EH (cell line): ENCODE measurements at places on chromosomes 2 and 18.
A peak's percentile ranks its signal among the peaks of the same experiment; 100 is the strongest.

DNA sequence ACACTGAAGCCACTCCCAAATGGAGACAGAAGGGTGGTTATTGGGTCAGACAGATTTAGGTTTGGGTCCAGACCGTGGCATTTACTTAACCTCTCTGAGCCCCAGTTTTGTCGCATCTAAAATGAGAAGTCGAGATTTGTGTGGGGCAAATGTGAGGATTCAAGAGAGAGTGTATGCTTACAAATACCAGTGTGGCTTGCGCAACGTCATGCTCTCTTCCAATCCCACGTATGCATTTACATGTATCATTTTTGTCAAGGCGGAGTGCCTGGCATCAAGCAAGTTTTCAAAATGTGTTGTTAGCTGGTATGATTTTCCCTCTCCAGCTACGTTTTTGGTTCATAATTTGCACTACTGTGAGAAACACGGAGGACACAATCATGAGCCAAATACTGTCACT, 197.9 kb downstream of the EPHA4 start:
- no peak for DNase-seq

GRCh38 chr18:23141104-23141999, 6.1 kb downstream of the CABLES1 start:
- DNase-seq = peak; percentile 30

DNA sequence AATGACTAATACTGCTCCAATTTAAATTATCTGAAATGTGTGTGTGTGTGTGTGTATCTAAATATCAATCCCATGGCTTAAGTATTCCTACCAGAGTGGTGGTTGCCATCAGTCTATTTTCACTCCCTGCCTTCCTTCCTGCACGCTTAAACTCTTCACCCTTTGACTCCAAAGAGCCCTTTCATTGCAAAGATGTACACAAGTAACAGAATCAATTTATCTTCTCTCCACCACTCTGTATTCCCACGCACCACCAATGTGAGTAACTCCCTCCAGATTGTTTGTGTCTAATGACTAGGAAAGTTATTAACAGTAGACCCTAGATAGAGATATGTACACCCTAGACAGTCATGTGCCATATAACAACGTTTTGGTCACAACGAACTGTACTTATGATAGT, 42.8 kb downstream of the ARL6IP6 start:
- DNase-seq = no peak

GRCh38 chr2:238069021-238069709, 8.4 kb downstream of the SCLY start:
- no peak for DNase-seq

GRCh38 chr2:178271629-178272333, 77.5 kb downstream of the OSBPL6 start:
- peak; percentile 22 for DNase-seq

DNA sequence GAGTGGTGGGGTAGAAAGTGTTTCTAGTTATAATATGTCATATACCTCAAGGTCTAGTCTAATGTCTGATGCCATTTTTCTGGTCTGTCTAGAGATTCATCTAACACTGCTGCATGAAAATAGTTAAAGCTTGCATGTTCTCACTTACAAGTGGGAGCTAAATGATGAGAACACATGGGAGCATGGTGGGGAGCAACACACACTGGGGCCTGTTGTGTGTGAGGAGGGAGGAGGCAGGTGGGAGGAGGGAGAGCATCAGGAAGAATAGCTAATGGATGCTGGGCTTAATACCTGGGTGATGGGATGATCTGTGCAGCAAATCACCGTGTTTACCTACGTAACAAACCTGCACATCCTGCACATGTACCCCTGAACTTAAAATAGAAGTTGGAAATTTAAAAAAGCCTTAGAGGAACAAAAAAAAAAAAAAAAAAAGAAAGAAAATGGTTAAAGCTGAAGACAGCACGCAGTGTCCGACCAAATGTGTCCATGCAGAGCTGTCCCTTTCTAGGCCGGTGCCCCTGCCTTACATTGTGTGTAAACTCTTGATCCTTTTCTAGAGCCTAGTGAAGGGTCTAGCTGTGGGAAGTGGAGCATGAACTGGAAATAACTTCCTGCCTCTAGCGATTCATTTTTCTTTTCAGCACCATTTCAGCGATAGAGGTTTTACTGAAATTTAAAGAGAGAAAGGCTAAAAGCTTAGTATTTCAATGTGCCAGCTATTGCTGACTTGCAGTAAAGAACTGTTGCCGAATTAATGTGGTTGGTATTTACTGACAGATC, 94.0 kb downstream of the FMNL2 start:
- no peak for DNase-seq

DNA sequence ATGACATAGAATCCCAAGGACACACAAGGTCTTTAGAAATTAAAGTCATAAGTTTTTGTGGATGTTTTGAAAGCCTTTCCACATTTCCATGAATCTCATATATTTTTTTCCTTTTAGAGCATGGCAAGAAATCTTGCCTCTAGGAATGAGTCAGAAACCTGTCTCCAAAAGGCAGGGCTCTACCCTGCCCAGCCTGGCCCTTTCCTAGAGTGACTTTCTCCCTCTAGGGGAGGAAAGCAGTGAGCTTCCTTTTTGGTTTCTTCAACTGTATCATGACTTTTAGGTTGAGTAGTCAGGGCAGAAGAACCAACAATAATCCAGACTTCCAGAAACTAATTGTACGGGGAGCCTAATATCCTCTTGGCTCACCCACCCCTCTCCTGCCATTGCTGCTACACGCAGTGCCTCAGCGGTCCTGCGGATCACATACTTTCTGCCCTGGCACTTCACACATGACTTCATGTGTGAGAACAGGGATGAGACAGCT, 300.3 kb downstream of the AGPS start:
- DNase-seq = peak; percentile 9

GRCh38 chr2:164975891-164976290, 20.6 kb upstream of the SLC38A11 start:
- no peak for DNase-seq

DNA sequence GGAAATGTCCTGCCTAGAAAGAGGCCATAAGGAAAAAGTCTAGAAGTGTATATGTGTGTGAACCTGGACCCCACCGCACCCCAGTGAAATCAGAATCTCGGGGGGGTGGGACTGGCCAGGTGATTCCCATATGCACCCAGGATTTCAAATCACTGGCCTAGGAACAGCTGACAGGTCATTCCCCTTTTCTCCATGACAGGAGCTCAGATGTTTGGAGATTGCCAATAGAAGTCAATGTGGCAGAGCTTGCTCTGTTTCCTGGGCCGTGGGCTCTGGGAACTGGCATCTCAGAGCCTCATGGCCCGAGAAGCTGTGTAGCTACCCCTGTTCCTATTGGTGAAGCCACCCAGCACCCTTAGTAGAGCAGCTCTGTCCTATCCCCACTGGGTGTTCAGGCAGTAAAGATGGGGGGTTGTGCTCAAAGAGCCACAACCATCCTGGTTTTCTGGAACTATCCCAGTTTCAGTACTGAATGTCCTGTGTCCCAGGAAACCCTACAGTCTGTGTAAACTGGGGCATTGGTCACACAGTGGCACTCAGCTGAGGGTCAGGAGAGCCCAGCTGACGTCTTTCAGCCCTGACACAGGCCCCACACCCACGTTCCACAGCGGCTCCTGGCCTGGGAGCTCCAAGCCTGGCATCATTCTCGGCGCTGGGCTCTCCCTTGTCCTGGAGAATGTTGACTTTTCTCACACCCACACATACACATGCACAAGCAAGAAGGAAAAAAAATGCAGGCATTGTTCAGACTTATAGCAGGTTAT, 18.9 kb downstream of the GNLY start:
- peak; percentile 48 for DNase-seq

GRCh38 chr18:63284173-63284799, 35.3 kb downstream of the BCL2 start:
- no peak for DNase-seq

DNA sequence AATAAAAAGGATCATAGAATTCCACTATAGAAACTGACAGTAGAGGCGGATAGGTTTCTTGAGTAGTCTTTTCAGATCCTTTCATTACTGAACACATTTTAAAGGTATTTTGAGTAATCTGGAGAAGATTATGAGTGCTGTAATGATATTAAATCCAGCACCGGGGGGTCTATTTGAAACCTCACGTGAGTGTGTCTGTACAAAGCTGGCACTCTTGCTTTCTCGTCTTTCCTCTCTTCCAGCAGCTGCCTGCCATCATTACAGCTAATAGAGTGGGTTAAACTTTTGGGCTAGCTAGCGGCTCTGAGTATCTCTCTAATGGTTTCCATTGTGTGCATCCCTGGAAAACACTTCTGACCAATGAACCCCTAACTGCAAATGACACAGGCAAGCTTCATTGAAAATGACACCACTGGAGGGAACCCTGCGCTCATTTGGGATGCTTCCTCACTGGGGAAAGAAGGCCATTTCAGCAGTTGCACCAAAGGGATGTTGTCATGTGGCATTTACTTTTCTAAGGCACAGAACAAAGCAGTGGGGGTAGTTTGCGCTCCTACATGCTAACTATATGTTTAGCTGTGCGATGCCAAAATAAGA, 101.0 kb downstream of the HRH4 start:
- DNase-seq = no peak

- DNase-seq = peak; percentile 20
These were observed 82.7 kb upstream of the SLC39A10 start for GRCh38 chr2:195574312-195574711.

DNA sequence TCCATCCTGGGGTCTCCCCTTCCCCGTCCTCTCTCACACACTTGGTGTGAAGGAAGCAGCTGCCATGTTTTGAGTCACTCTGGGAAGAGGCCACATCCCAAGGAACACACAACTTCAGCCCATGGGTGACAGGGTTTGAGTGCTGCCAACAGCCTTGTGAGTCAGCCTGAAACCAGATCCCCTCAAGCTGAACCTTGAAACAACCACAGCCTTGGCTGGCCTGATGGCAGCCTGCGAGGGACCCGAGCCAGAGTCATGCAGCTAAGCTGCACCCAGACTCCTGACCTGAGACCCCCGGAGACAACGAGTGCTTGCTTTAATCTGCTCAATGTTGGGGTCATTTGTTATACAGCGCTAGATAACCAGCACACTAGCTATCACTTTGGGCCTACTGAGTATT, 19.3 kb upstream of the MC2R start:
- no peak for DNase-seq
